ENCODE measurements at places on chromosomes 3 and 15.
A peak's percentile ranks its signal among the peaks of the same experiment; 100 is the strongest.

DNA sequence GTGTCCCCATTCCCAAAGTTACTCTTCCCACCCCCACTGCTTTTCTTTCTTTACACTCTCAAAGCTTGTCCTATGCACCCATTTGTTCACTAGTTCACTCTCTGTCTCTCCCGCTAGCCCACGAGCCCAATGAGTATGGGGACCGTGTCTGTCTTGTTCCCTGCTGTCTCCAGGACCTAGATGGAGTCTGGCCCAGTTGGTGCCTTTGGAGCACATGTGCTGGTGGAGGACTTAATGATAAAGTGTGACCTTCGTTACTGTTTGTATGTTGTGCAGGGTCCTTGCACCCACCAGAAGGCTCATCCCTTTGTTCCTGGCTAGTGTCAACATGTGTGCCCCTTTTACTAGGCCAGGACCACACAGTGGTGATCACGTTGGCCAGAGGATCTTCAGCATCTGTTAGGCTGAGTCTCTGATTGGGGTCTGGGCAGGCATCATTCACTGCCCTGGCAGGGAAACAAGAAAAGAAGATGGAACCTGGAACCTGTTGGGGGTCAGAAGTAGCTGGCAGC, 7.4 kb downstream of the CISH start:
- no peak for DNase-seq

GRCh38 chr15:22895465-22896190, 57.2 kb downstream of the NIPA2 start:
- DNase-seq = no peak

DNA sequence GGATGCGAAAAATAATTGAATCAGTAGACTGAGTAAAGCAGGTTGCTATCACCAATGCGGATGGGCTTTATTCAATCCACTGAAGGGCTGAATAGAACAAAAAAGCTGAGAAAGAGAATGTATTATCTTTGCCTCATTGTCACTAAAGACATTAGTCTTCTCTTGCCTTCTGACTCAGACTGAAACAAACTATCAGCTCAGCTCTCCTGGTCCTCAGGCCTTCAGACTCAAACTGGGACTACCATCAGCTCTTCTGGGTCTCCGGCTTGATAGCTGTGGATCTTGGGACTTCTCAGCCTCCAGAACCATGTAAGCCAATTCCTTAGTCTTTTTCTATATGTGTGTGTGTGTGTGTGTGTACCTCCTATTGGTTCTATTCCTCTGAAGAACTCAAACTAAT, 12.6 kb downstream of the IFT57 start:
- no peak for DNase-seq

DNA sequence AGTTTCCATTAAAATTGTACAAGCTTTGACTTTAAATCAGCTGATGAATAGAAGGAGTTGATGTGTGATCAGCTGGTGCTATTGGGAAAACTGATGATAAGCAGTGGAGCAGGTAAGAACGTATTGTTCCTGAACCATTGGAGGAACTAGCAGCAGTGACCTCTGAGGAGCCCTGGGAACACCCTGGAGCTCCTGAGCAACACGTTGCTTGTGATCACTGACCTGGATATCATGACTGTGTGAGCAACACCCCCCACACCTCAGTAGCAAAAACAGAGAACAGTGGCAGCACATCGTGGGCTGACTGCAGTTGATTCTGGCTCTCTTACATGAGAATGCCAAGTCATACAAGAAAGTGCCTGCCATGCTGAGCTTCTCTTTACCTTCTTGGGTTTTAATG, 72.9 kb downstream of the BLM start:
- DNase-seq = no peak

- DNase-seq = no peak
Observed at GRCh38 chr3:129318921-129319320, 40.3 kb downstream of the HMCES start.

DNA sequence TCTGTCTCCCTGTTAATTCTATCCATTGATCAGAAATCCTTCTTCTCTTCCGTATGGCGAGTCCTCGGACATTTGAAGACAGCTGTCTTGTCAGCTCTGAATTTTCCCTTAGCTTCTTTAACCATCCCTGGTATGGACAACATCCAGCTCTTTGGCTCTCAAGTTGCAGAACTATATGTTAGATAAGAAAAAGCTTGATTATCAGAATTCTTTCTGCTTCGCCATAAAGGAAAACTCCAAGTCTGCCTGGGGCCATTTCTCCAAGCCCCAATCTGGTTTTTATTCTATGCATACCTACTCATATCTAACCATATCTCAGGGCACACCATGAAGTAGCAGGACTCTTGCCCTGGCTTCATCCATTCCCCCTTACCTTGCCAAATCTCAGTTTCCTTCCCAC, 215.7 kb upstream of the TMC3 start:
- no peak for DNase-seq

- no peak for DNase-seq
Observed at GRCh38 chr3:39144095-39144747, 9.2 kb downstream of the CSRNP1 start.

GRCh38 chr3:15636028-15636709, 34.6 kb downstream of the BTD start:
- no peak for DNase-seq

GRCh38 chr3:187228740-187229139, 31.5 kb downstream of the RTP1 start:
- no peak for DNase-seq

- no peak for DNase-seq
Observed at GRCh38 chr3:71831599-71831998, 46.7 kb upstream of the PROK2 start.

- DNase-seq = no peak
Observed at GRCh38 chr3:76352511-76353284, 567.3 kb upstream of the ZNF717 start.

DNA sequence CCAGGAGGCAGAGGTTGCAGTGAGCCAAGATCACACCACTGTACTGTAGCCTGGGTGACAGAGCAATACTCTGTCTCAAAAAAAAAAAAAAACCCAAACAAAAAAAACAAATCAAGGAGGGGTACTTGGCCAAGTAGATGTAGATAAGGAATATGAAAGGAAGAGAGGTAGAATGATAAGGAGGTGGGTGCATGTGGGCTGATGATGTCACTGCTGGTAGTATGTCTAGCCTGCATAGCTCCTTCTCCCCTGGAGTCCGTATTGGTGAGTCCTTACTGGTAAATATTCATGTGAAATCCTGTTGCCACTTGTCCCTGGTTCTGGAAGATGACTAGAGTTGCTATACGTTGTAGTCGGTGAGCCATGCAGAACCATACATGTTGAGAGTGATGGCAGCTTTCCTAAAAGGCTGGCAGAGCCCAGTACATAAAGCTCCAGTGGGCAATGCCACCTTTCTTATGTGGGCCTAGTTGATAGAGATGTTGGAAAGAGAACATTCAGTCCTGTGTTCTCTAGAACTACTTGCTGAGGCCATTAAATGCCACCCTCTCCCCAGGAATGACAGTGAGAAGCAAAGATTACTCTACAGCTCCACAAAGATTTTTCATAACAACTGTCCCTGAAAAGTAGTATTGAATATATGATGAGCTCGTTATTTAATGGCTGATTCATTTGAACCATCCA, 11.0 kb downstream of the KAT2B start:
- DNase-seq = no peak

DNA sequence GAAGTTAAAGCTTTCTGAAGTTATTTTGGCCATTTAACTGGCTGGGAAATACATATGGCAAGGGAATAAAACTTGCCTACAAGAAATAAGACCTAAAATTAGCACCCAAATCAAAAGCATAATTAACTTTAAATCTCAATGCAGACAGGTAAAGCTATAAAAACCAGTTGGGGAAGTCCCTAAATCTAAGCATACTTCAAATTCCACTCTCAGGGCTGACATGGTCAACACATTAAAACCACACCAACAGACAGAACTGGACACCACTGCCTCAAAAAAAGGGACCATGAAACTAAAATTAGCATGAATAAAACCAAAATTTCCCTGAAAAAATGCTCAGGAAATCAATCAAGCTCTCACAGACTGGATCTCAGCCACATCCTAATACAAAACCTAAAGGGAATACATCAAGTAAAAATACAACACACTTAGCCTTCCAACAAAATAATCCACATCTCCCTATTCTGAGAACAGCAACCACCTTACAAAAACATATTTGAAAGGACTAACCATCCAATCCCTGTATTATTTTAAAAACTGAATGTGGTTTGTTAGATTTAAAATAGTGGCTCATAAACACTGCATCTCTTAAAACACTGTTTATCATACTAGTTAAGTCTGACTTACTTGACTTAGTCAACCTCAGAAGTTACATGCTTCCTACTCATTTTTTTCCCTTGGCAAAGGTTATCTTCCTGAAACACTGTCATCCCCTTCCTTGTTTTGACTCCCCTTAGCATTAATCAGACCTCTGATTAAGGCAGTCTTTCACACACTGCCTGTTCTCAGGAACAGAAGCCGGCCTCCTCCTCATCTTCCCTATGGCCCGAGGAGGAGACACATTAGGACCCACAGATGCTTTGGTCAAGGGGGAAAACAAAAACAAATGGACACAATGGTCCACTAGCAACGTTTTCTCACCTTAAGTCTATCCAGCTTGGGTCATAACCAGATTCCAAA, 8.3 kb downstream of the TRA2B start:
- no peak for DNase-seq

GRCh38 chr3:52839892-52840545, 5.2 kb upstream of the MUSTN1 start:
- no peak for DNase-seq

GRCh38 chr3:124793054-124793739, 62.9 kb downstream of the UMPS start:
- DNase-seq = no peak

DNA sequence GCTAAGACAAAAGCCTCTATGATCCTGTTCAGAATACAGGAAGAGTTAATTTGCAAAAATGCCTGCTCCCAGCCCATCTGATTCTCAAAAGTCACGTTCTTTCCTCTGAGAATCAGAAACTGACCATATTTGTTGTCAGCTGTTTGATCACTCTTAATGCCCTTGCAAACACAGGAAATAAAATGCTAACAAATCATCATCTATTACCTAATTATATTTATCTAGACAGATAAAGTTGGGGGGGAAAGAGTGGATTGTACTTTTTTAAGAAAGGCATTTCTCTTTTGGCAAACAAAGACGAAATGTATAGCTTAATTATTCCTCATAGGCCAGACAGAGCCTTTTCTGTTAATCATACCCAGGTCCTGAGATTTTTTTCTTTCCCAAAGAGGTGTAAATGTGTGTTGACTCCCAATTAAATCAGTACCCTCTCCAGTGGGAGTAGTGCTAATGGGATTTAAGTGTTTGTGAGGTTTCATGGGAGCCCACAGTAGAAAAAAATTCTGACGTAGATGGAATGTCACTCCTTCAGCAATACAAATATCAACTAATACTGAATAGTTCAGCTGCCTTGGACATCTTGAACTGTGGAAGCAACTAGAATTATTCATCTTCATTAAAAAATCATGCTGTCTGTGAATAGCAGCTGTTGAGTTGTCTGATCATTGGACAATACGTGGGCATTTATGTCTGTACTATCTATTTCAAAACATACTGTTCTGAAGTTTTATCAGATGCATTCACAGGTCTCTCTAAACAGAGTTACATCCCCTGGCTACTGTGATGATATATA, 22.5 kb upstream of the BNIP2 start:
- DNase-seq = no peak

DNA sequence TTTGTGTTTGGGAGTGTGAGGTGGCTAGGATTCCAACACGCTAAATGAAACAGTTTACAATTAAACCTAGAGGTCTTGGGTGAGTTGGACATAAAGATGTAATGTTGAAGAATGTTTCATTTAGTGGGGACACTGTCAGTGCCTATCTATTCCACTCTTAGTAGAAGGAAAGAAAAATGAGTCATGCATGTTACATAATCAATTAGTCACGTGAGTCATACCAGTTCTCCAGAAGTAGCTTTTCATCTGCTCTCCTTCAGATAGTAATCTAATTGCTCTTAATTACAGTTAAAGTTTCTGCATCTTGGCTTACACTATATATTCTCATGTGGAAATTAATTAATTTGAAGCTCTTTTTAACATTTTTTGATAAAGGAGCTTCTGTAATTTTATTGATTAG, 115.7 kb upstream of the P2RY1 start:
- DNase-seq = no peak

DNA sequence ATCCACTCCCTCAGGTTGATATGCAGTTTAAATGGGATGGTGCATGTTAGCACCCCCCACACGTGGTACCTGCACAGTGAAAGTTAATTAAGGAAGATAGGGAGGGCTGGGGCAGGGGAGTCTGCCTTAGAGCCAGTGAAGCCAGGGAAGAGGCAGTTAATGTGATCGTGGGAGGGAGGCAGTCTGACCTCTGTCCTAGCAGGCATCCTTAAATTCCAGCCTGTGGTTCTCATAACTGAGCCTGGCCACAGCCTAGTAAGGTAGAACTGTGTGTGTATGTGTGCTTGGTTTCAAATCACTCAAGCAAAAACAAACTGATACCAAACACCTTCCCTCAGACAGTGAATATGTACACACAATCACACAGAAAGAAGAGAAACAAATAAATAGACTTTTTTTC, 319.1 kb upstream of the TLE3 start:
- DNase-seq = no peak

DNA sequence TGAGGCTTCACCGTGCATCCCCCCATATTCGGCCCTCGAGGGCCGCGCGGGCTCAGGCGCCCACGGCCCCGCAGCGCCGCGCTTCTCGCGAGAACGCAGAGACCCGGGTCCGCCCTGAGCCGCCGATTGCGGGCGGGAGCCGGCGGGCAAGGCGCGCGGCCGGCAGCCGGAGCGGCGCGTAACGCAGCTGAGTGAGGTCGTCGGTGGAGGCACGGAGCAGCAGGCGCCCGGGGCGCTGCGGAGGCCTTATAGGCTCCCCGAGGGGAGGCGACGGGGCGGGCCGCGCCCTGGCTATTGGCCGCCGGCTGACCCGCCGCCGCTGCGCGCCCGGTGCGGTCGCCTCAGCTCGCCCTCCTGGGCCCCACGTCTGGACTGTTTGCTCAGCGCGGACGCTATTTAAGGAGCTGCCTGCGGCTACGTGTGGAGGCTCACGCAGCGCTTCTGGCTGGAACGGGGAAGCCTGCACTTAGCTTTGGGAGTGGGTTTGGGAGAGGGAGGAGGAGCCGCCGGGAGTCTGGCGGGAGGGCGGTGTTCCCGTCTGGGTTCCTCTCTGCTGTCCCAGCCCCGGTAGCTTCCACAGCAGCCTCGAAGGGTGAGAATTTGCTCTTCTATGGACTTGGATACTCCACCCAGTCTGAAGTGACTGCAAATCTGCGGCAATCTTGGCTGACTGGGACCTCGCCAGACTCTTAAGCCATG, at the start of gene PLOD2:
Gene PLOD2, minus strand, starts transcription at position 221 of the 699 bp plus-strand sequence. Its CDS starts 195 bp downstream, at position 26.
- DNase-seq = peak; percentile 8

- no peak for DNase-seq
Observed at GRCh38 chr3:9951598-9951961, 628 bp downstream of the PRRT3 start.

GRCh38 chr3:184467171-184467570, 87.3 kb downstream of the CHRD start:
- DNase-seq = no peak

- DNase-seq = no peak
Observed at GRCh38 chr15:67861983-67862382, 22.1 kb upstream of the RNU6-1 start.

- DNase-seq = no peak
Observed at GRCh38 chr15:94238539-94239118, 7.3 kb downstream of the MCTP2 start.

- no peak for DNase-seq
Observed at GRCh38 chr15:63640146-63640545, 43.0 kb downstream of the FBXL22 start.

- no peak for DNase-seq
Observed at GRCh38 chr3:192207651-192208050, 519.7 kb downstream of the FGF12 start.
